Stomach (tissue), 19 donors: ENCODE measurements at places on chromosomes 1 and 21. TPM values are rescaled to one million over a fixed set of nuclear protein-coding genes. Genes with fewer than 3 reads are reported as not detected.

B4GALT3 gene
- polyA plus RNA-seq, result 21.7 TPM

CTSS gene
- 17.7 TPM for polyA plus RNA-seq

FALEC gene
- polyA plus RNA-seq, result not detected

DPT gene
- 60.3 TPM for polyA plus RNA-seq

SLC35F3 gene
- polyA plus RNA-seq, result 0.68 TPM

LIPI gene
- polyA plus RNA-seq, result not detected
